ENCODE measurements at places on chromosomes 5 and 9.

DNA sequence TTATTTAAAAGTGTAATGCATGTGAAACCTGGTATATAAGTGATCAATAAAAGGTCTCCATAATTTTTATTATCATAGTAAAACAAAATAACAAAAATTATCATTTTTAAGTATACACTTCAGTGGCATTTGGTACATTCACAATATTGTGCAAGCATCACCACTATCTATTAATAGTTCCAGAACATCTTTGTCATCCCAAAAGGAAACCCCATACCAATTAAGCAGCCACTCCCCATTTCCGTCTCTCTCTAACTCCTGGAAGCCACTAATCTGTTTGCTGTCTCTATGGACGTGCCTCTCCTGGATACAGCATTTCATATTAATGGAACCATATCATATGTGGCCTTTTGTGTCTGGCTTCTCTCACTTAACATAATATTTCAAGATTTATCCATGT lies 7.6 kb downstream of the OLFML2A start:
- no peak for DNase-seq

DNA sequence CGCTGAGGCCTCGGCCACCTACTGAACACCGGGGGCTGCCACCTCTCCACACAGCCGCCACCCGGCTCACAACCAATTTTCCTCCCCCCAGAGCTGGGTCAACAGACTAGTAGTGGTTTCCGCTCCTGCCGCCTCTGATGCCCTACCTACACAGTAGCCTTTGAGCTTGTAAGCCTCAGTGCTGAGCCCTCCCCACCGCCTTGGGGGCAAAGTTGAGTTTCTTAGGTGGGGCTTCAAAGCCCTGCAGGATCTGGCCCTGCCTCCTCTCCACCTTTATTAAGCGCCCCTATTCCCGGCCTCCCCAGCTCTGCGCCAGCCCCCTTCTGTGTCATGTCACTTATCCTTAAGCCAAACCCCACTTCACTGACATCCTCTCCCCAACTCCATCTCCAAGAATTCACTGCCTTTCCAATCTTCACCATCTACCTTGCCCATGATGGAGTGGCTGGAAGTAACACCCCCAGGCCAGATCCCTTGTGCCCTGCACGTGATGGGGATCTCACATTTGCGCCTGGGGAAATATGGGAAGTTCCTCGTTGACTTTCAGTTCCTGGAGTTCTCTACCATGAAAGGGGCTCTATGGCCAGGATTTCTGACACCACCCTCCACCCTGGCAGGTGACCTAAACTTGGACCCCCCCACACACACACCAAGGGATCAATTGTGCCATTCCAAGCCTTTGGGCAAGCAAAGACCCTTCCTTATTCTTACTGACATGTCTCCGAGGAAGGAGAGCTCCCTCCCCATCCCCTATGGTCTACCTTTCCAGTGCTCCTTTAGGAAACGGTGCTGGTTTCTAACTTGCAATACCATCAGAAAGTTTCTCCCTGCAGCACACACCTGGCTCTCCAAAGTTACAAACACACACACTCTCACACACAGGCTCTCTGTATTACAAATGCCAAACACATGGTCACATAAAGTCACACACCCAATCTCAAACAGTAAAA lies 2.7 kb upstream of the CNTFR start:
- no peak for DNase-seq

DNA sequence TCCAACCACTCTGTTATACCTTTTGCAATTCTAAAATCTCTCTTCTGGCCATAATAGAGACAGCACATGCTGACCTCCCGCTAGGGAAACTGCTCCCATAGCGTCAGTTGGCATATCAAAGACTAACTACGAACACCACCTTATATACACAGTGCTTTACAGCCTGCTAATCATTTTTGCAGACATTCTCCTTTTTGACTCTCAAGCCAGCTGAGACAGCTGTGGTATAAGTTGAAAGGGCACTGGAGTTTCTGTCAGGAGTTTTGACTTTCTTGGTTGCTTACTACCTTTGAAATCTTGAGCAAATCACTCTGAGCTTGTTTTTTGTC lies 160.2 kb upstream of the TBCA start:
- no peak for DNase-seq

- no peak for DNase-seq
These were observed 100.7 kb downstream of the PAM start for GRCh38 chr5:102855681-102856388.

GRCh38 chr5:154331232-154331631 lies 114.6 kb upstream of the SAP30L start:
- DNase-seq = no peak

DNA sequence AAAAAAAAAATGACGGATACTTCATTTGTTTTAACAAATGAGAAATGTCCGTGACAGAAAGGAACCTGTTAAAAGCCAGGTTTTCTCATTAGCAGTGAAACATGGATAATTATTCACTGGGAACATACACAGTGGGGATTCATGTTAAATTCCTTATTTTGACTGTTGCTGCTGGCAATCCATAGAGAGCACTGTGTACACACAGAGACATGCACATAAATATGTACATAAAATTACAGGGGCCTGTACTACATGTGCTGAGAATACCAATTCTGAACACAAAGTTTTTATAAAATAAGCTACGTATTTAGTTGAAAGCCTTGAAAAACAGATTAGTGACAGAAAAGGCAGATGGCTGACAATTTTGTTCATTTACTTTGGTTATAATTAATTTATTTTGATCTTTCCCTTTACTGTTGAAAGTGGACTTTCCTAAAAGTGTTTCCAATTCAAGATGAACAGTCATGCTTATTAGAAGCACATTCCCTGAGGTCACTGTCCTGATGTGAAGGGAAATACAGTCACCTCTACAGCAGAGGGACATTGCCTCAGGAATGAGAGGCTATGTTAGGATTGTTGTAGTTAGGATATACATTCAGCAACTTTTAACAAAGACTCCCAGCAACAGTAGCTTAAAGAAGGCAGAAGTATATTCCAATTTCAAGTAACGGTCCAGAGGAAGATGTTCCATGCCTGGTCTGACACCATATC lies 166.7 kb downstream of the SAXO1 start:
- DNase-seq = no peak

- no peak for DNase-seq
These were observed 162.5 kb downstream of the PAX5 start for GRCh38 chr9:36871606-36872005.

DNA sequence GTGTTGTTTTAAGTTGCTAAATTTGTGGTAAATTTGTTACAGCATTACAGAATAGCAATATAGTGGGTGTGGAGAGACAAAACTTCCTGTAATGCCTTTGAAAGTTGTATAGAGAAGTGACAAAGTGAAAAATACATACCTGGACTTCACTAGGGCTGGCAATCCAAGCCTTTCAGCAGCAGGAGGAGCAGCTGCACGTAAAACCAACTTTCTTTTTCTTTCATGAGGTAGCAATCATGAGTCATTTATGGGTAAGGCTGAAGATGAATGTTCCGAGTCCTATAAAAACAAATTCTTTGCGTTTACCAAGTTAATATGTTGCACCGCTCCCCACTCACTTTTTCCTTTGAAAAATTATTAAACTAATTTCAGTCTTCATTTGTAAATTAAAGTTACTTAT lies 1138.2 kb downstream of the TAF11L14 start:
- no peak for DNase-seq

DNA sequence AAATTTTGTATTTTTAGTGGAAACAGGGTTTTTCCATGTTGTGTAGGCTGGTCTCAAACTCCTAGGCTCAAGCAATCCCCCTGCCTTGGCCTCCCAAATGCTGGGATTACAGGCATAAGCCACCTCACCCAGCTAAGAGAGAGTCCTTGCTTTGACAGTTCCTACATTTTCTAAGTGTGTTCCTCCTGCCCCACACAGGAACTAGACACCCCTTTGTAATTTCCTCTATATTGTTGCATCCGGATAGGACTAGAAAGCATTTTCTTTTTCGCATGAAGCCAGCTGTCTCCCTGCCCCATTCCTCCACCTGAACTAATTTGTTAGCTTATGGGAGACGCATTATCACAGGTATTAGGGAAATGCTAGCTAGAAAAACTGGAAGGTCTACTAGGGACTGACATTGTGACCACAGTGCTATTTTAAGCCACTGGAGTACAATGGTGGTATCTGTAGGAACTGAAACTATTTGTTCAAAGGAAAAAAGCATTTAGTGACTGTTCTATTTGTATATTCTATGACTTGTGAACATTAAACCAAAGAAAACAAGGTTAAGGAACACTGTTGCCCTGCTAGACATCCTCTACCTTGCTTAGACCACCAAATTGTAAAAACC lies 214.1 kb downstream of the SMARCA2 start:
- DNase-seq = no peak

DNA sequence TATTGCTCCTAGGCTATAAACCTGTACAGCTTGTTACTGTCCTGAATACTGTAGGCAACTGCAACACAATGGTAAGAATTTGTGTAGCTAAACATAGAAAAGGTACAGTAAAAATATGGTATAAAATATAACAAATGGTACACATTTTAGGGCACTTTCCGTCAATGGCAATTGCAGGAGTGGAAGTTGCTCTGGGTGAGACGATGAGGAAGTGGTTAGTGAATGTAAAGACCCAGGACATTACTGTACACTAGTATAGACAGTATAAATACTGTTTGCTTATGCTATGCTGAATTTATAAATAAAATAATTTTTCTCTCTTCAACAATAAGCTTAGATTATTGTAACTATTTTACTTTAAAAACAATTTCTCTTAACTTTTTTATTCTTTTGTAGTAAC lies 15.6 kb upstream of the ADRB2 start:
- DNase-seq = no peak

GRCh38 chr5:103866169-103866568 lies 303.6 kb upstream of the NUDT12 start:
- no peak for DNase-seq

DNA sequence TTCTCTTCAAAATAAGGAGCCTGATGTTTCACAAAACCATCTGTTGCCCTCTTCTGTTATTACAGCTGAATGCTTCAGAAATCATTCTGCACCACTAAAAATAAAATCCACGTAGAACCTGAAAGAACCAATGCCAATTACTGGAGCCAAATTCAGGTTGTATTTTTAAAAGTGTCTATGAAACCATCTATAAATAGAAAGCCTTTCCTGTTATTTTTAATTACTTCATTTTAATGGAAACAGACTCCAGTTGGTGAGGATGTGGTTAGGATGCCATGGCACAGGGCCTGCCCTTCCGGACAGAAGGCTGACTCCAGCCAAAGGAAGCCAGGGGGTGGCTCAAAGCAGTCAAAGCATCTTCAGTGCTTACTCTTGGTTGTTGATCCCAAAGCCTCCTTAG lies 119.8 kb downstream of the TENT4A start:
- no peak for DNase-seq

GRCh38 chr5:100762108-100762507 lies 141.0 kb downstream of the ST8SIA4 start:
- DNase-seq = no peak

GRCh38 chr5:75614176-75614575 lies 2.9 kb downstream of the ANKDD1B start:
- no peak for DNase-seq

- no peak for DNase-seq
These were observed 478.5 kb downstream of the AGTPBP1 start for GRCh38 chr9:85263288-85263687.

- no peak for DNase-seq
These were observed 265.4 kb downstream of the DTWD2 start for GRCh38 chr5:118723021-118723338.

DNA sequence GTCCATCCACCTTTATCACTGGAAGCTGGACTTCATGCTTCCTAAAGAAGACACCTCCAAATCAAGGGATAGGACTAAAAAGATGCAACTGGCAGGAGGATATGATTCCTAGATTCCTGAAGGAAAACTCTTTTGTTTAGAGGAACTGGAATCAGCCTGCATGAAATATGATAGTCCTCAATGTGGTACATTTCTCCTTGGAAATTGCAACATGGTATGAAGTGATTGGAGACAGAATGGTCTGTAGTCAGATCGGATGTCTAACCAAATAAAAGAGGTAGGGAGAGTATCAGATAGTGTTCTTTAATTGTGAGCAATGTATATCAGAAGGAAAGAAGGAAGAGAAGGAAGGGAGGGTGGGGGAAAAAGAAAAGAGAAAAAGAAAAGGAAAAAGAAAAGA lies 116.1 kb upstream of the FSTL4 start:
- no peak for DNase-seq

DNA sequence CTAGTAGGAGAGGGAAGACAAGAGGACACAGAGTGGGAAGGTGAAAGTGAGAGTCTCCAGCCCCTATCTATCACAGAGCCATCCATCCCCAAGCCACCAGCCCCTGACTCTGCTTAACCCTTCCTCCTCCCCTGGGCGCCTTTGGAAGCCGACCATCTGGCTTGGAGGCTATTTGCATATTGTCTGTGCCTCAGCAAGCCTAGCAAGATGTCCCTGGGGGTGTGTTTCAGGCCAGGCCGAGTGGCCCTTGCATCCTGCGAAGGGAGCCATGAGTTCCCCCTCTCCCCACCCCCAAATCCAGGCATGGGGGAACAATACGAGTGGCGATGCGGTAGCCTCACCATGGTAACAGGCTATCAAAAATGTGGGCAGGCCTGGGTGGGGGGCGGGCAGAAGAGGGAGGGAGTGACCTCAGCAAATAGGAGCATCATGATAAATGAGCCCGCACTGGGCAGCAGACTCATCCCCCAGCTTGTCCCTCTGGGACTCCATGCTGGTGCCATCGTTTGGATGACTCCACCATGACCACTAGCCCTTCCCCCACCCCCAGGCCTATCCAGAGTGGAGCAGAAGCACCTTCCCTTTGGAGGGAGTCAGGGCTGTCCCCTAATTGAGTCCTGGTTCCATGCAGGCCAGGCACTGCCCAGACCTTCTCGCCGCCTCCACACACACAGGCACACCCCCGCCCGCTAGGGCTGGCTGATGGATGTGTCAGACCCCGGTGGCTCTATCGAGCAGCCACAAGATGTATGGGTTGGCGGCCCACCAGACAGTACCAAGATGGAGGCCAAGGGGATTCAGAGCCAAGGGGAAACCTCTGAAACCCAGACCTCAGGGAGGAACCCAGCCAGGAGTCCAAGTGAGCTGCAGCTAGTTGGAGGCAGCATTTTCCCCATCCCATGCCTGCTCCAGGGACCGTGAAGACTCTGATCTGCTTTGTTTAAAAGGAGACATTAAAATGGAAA lies 14.6 kb downstream of the URM1 start:
- no peak for DNase-seq

- DNase-seq = no peak
These were observed 123.4 kb downstream of the NXNL2 start for GRCh38 chr9:88658311-88658822.

GRCh38 chr9:133955821-133956411 lies 36.2 kb downstream of the VAV2 start:
- peak; percentile 14 for DNase-seq

Data from activated T-cell treated with anti-CD3 and anti-CD28 coated beads for 4 hours (primary cell).